Stimulated activated CD8-positive, alpha-beta memory T cell treated with anti-CD3 and anti-CD28 coated beads, Interleukin-7, amount 100 ng/mL, for 1 hour (primary cell): ENCODE measurements at places on chromosomes 3 and 15.

DNA sequence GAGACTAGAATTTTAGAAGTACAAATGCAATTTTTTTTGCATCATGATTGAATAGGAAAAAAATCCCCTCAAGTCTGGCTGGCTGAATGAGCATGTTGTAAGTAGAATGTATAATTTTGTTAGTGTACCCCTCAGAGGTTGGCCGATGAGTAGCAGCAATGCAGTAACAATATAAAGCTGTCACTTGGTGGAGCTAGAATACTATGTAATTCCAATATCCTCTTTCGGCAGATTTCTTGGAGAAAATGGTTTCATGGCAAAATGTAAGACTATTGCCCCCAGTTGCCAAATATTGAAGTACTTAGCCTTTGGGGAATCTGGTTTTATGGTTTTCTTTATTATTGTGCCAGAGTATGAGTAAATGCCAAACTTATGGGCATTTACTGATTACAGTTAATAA lies 39.8 kb upstream of the SGO1 start:
- DNase-seq: no peak

DNA sequence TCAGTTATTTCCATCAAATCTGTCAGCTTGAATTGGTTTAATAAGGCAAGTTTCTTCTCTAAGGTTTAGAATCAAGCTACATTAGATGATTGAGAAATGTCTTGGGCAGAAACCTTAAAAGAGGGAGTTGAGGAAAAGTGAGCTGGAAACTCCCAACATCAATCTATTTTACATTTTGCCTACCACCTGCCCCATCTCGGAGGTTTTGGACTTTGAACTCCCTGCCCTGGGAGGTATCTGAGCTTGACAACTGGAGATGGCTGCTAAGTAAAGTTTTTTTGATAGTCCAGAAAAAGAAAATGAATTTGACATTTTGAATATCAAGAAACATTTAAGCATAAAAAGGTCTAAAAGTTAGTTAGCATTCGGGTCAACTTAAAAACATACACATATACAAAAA lies 234.2 kb downstream of the NFKBIZ start:
- DNase-seq: no peak

DNA sequence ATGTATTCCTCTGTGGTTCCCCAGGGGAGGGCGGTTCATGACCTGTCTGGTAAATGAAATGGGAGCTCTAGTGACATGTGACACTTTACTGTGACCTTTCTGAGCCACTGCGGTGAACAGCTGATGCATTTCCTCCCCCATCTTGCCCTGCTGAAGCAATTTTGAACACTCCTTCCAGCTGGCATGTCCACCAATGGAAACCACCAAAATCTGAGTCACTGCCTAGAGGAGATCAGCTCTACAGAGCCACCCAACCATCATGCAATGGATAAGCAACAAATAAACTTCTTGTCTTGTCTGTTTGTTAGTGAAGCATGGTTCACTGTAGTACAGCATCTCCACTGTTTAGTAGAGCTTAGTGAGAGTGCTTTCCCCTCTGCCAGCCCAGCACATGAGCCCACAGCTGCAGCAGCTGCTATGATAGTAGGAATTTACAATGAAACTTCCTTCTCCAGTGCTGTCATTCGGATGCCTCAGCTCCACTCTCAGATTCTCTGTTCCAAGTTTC lies 479.4 kb downstream of the NTRK3 start:
- DNase-seq: no peak

DNA sequence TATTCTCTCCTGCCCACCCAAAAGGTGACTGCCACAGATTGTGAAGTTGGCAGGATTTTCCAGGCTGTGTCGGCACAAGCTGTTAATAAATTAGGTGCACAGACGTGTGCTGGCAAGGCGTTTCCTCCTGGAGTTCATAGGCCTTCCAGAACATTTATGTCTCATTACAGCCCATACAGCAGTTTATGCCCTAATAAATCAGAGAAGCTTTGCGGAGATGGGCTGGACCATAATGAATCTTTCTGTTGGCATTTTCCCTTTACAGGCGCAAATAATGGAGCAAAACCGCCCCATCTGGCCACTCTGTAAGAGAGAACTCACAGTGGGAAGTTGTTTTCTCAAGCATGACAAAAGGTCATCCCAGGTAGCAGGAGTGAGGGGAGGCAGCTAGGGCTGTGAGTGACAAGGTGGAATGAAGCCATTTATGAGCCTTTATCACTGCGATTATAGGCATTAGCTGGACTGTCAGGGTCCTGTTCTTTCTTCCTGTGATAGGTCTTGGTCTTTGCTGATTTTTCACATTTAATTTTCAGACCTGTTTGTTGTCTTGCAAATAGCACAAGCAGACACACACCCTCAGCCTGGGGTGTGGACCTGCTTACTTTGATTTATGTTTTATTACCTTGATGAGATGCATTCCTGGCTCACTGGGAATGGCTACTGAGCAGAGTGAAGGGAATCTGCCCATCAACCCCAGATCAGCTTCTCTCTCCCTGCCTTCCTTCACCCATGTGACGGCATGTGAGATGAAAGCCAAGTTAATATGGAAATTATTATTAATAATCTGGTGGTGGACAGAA lies 257.5 kb downstream of the LRTM1 start:
- no peak for DNase-seq

GRCh38 chr3:111164621-111165020 lies 93.0 kb downstream of the NECTIN3 start:
- DNase-seq: no peak

- DNase-seq: no peak
Measured at GRCh38 chr3:136250903-136251460, 842 bp downstream of the PCCB start.

GRCh38 chr3:132286035-132286434 lies 31.2 kb upstream of the ACP3 start:
- DNase-seq: no peak

GRCh38 chr3:112767177-112767576 lies 79.5 kb downstream of the CD200R1L start:
- no peak for DNase-seq

- DNase-seq: no peak
Measured at GRCh38 chr3:40930131-40930538, 269.2 kb upstream of the CTNNB1 start.

DNA sequence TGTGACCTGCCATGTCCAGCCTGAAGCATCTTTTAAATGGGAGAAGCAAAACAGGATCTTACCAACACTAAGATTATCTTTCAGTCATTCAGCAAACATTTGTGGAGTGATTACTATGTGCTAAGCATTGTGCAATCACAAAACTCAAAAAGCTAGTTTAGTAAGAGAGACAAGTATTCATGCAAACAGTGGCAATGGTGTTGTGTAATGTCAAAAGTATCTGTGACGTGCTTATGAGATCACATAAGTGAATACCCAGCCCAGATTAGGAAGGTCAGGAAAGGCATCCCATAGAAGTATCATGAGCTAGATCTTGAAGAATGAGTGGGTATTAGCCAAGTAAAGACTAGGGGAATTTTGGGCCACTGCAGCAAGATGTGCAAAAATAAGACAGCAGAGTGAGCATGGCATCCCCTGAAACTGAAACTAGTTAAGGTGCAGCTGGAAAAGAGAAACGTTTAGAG lies 32.1 kb downstream of the SEC62 start:
- DNase-seq: no peak

GRCh38 chr3:133237380-133237779 lies 162.5 kb upstream of the BFSP2 start:
- DNase-seq: no peak

GRCh38 chr3:129890125-129890524 lies 3.4 kb downstream of the TMCC1 start:
- no peak for DNase-seq

GRCh38 chr3:39577541-39577940 lies 110.1 kb downstream of the MOBP start:
- DNase-seq: no peak

GRCh38 chr3:172987273-172987672 lies 153.8 kb downstream of the SPATA16 start:
- no peak for DNase-seq

DNA sequence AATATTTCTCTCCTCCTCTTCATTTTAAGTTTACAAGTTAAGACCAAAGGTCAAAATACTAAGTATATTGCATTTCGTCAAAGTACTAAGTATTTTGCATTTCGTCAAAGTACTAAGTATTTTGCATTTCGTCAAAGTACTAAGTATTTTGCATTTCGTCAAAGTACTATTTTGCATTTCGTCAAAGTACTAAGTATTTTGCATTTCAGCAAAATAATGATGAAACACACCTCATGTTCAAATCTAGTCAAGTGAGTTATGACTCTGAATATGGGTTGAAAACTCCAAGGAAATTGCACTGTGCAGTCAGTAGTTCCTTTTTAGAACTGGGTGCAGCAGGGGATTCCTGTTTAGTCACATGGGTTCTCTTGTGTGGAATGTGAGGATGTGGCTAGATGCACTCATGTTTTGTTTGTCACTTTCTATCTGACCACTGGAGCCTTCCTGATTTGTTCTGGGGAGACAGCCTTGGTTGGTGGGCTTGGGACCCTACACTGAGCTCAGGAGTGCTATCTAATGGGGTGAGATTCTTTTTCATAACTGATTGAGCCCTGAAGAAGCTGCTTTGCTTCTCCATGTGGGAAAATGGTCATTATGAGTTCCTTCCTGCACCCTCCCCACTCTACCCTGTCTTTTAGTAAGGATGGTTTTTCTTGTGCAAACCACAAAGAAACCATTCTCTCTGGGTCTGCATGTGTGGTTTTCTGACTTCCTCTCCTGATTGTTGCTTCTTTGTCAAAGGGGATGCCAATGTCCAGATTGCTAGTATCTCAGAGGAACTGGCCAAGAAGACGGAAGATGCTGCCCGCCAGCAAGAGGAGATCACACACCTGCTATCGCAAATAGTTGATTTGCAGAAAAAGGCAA lies 73.4 kb downstream of the CCK start:
- DNase-seq: no peak

DNA sequence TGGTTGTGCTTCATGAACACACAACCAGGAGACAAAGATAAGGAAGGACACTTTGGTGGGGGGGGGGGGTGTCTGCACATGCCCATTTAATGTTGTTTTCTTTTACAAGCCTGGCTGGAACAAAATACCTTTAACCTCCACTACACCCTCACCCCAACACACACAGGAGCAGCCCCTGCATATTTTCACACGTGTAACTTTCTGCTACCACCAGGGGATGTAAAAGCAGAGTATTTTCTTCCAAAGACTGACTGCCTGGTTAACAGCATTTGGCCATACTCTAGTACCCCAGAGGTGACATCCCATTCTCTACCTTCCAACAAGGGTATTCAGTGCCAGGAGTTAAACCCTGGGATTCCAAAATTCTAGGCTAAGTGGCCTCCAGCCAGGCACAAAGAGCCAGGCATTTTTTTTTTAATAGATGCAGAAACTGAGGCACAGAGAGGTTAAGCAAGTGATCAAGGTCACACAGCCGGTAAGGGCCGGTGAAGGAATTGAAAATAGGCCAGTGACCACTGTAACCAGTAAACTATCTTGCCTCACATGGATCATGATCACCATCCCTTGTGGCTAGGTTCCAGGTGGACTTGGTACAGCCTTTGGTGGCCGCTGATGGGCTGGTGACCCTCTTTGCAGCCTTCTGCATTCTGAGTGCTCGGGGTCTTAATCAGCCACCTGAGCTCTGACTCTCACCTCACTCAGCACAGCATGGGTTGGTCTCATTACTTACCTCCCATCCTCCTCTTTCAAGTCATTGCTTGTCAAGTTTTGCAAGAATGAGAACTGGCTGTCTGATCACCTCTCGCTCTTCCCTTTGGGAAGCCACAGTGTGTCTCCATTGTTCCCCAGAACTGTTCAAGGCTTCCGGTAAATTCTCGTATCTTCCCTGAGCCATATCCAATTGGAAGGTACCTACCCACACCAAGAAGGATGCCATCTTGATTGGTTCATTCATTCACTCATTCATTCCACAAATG lies 20.4 kb downstream of the MAGI1 start:
- DNase-seq: no peak

- no peak for DNase-seq
Measured at GRCh38 chr3:15052335-15053242, 12.5 kb downstream of the MRPS25 start.

DNA sequence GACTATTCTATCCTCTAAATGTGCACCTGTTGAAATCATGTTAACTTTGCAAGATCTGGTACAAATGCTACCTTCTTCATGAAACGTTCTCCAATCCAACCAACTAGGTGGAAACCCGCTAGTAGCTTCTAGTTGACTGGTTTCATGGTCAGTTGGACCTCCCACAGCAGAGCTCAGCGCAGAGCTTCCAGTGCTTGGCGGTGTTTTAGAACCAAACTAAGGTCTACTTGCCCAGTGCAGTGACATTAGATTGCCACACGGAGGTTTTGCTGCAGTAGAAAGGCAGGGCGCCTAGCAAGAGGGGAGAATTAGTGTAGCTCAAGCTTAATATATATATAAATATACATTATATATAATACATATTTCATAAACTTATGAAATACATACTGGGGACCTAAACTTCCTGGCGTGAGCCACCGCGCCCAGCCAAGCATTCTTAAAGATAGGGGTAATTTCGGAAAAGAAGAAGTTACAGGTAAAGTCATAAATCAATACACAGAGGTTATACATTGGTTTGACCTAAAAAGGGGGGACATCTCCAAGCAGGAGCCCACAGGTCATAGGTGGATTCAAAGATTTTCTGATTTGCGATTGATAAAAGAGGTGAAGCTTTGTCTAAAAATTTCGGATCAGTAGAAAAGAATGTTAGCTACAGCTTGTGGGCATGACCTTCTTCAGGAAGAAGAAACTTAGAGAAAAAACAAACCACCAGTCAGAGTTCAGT lies 2.1 kb upstream of the OXSR1 start:
- DNase-seq: no peak

DNA sequence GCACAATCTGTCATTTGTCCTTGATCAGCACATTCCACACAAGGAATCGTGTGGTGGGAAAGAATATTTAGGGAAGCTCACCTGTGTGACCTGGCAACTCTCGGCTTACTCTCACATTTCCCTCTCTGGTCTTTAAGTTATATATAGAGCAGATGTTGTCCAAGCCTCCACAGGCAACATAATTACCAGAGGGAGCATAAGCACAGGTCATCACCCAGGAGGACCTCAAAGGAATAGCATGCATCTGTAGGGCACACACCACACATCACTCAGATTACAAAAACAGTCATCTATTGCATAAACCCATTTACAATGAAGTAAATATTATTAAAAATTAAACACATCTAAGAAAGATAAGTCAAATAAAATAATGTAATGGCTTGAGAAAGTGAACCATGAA lies 36.5 kb downstream of the GNB4 start:
- no peak for DNase-seq

DNA sequence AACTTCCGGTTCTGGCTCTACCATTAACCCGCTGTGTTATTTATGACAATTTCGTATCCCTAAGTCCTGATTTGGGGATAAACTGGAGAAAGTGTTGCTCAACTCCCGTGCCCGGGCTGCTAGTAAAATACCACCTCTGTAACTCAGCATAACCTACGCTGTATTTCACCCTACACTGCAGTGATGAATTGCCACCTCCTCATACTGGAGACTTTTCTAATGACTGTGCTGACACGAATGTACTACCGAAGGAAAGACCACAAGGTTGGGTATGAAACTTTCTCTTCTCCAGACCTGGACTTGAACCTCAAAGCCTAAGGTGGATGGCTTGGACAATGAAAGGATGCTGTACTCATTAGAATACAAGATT lies 16.5 kb downstream of the SLC51A start:
- DNase-seq: no peak
